ENCODE measurements at places on chromosomes 2 and 18.

GRCh38 chr18:13539050-13539449 is 187.3 kb downstream of the FAM210A start:
- no peak for DNase-seq

DNA sequence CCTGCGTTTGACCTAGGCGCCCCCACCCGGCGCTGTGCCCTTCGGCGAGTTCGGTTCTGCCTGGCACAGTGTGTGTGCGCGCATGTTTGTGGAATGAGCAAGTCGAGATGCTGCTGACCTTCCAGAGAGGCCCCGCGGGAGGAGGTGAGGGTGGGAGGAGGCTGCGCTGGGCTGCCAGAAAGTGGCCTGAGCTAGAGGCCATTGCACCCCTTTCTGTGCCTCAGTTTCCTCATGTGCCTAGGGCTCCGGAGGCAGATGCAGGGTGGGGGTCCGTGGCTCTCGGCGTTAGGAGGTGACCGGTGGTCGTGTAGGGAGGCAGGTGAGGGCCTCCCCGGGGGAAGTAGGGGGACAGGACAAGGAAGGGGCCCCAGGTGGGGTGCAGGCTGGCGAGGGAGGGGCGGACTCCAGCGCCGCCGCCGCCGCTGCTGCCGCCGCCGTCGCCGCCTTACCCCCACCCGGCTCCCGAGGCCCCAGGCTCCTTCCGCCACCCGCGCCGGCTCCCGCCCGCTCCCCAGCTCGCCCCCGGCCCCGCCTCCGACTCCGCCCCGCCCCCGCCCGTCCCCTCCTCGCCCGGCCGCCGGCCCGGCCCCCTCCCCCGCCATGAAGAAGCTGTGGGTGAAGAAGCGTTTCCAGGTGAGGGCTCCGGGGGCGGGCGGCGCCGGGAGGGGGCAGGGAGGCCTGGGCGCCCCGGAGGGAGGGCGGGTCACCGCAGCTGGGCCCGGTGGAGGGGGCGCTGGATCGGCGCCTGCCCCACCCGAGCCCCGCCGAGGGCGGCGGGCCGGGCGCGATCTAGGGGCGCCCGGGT is 7.0 kb downstream of the SPEG start:
- no peak for DNase-seq

- DNase-seq: no peak
Observed at GRCh38 chr2:4962419-4962818, 729.8 kb upstream of the SOX11 start.

GRCh38 chr2:101262142-101262541 is 9.5 kb downstream of the CNOT11 start:
- no peak for DNase-seq

- DNase-seq: no peak
Observed at GRCh38 chr18:10379522-10379921, 74.9 kb upstream of the APCDD1 start.

- DNase-seq: no peak
Observed at GRCh38 chr2:232286001-232286868, 92.3 kb upstream of the ALPP start.

DNA sequence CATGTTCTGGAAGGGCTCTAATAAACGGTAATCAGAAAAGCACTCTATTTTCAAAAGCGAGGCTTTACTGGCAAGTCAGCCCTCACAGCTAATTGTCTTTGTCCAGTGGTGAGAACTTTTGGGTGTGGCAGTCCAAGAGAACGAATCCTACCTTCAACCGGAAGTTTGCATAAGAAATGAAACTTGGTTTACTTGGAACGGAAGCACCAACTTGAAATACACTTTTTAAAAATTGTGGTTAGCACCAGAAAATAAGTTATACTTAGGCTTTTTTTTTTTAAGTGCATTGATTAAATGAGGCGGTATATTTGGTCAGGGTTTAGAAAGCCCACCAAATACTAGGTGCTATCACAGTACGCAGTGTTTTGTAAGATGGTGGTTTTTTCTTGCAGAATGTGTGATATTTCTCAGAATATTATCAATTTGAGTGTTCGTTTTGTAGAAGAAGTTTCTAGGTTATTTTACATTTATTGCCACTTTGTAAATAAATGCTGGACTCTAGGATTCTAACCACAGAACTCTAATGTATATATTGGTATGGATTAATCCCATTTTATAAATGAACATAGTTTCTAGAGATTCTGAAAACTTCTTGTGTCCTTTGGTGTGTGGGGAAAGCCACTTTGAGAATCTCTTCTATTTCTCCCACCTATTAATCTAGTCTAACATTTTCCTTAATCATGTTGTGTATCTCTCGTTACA is 1.2 kb downstream of the MYL12A start:
- DNase-seq: no peak

DNA sequence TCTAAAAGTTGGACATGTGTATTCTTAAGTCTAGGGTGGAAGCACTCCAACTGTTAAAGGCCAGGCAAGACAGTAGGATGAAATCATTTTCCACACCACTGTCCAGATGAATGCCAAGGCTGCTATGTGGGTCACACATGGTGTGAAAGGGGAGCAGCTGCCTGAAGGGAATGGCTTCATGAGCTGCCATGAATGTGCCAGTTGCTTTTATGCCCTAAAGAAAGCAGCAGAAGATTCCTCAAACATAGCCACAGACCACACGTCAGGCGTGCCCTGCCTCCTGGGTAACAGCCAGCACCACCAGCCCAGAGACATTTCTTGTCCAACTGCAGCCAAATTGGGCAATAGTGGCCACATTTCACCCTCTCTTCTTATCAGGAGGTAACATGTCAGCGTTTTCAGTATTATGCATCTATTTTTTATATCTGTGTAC is 130.2 kb downstream of the MTCL1 start:
- no peak for DNase-seq

- DNase-seq: no peak
Observed at GRCh38 chr18:48038636-48039035, 108.2 kb upstream of the SMAD2 start.

- DNase-seq: no peak
Observed at GRCh38 chr2:63023444-63023843, 27.2 kb upstream of the OTX1 start.

DNA sequence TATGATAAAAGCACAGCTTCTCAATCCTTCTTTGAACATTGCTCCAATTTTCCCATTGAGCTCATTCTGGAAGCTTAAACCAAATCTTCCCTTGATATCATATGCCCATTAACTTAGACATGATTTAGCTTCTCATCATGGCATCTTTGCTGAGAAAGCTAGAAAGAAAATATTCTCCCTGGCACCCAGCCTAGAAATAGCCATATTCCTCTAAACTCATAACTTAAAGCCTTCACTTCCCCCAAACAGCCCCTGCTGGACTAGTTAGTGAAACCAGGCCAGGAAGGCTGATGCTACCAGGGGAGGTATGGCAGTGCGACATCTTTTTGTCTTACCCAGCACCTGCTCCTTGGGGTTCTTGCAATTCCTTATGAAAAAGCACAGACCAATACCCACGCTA is 4.3 kb downstream of the AAK1 start:
- DNase-seq: no peak

DNA sequence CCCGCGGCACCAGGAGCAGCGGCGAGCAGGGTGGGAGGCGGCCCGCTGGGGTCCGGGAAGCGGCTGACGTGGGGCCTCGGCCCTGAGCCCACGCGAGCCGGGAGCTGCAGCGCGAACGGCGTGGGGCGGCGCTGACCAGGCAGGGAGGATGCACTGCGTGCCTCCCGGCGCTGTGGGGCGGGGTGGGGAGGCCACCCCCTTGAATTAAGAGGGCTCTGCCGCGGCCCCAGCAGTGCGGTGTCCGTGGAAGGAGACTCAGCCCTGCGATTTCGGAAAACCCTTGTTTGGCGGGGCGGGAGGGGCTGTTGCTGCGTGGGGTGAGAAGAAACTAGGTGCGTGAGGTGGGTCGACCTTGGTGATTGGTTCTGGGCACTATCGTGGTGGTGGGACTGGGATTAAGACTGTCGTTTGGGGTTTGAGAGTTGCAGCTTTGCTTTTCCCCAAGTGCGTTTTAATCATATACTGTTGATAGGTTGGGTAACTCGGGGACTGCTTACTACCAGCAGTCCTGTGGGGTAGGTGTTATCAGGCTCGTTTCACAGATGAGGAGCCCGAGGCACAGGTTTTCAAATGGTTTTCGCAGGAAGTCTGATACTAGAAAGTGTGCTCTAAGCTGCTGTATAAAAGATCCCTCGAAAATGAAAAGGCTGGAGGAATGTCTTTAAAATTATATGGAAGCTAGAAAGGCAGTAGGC is 722 bp downstream of the ACSL3 start:
- DNase-seq: no peak

DNA sequence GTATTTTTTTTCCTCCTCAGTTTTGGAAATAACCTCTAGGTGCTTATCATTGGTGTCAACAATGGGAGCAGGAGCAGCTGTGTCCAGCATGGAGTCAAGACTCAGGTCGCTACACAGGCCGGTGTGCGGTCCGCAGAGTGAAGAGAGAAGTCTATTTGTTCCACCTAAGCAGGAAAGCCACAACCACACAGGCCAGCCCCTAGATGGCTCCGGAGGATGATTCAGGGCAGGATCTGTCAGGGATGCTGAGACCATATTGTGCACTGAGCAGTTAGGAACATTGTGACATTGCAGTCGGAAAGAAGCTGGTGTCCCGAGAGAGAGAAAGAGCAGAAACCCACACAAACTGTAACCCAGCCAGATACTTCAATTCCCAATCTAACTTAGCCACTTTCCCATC is 136.9 kb downstream of the GAREM1 start:
- DNase-seq: no peak

GRCh38 chr2:234322766-234323465 is 174.0 kb downstream of the ARL4C start:
- DNase-seq: no peak

DNA sequence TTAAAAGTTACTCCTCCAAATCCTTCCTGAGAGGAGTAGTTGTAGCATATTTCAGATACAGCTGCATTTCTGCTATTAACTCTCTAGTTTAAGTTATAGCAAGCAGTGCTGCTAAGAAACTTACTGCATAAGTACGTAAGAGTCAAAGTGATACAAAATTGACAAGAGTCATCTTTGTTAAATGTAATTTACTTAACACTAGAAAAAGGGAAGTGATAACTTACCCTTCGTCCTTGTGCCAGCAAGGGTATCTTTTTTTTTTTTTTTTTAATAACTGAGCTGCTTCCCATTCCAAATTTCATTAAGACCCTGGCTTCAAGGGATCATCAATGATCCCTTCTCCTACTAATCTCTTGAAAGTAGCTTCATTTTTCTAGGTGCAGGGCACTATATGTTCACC is 493.0 kb downstream of the PLCL1 start:
- no peak for DNase-seq

- DNase-seq: peak; percentile 69
Observed at GRCh38 chr2:32010670-32011484, at the start of gene MEMO1. Gene MEMO1 (minus strand): TSS chr2:32011008. CDS start chr2:32010247, 761 bp downstream.

DNA sequence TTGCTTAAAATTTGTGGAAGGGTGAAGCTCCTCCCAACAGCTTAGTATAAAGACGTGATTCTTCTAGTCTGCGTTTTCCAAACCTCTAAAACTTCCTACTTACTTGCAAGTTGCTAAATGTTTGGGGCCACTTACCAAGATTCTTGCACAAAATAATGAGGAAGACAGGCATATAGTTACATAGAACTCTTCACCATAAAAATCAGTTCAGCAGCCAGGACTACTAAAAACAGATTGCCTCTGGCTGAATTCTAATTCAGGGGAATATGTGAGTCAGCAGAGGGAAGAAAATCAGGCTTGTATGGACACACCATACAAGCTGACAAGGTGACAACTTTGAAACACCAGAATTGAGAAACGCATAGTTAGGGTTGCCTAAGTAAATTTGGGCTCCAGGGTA is 2.8 kb upstream of the PEX13 start:
- no peak for DNase-seq

GRCh38 chr2:235728800-235729556 is 235.1 kb downstream of the AGAP1 start:
- no peak for DNase-seq

- DNase-seq: no peak
Observed at GRCh38 chr2:85230679-85231467, 96.9 kb downstream of the TGOLN2 start.

- no peak for DNase-seq
Observed at GRCh38 chr2:15195813-15196212, 365.3 kb downstream of the NBAS start.

GRCh38 chr2:187468262-187468661 is 20.2 kb upstream of the CALCRL start:
- DNase-seq: no peak

DNA sequence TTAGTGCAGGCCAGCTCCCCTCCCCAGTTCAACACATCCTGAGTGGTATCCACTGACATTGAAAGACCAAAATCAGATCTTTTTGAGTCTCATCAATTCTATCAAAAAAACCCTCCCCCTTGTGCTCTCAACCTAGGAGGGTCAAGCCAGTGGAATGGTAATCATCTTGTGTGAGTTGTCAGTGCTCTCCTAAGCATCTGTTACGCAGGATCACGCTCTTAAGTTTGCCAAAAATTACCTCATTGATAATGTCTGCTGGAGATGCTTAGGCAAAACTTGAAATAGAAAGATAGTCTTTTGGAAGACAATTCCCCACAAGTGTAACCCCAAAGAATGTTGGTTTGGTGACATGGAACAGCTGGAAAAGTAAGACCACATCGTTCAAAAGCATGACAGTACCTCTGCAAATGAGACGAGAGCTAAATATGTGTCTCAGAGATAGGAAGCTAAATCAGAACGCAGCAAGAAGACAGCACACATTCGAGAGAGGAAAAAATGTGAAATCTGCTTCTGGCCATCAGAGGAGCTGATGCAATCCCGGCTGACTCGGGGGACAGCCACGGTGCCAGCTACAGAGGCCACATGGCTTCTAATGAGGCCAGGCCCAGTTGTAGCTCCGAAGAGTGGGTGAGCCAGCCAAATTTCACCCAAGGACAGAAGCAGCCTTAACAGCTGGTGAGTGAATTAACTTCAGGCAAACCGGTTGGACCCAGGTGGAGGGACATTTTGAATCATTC is 753.9 kb downstream of the RNF144A start:
- DNase-seq: no peak

DNA sequence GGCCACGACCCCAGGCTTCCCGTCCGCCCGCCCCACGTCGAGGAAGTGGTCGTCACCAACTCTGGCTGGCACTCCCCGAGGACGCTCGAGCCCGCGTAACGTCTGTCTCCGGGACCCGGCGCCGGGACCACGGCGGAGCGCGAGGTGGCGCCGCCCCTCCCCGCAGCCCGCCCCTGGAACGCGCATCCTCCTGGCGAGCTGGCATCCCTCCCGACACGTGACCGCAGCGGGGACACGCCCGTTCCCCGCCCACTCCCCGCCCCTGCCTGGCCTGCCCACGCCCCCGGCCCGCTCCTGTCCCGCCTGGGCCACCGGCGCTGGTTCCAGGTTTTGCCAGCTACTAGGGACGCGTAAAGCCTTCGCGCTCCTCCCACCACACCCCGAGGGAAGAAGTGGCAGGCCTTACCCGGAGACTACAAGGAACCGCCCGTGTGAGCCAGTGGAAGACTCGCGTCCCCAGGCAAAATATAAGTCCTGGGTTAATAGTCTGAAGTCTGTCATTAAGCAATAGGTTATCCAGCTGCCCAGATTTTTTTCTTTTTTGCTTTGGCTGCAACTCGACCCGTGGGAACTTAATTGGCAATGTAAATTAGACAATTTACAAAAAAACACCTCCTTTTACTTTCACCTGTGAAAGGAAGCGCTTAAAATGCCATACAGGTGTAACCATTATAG is at the start of gene OSBPL1A:
OSBPL1A (minus strand) TSS at position 131 of the 675 bp plus-strand sequence. CDS start 20,291 bp downstream, outside the sequence.
- peak; percentile 59 for DNase-seq
